ENCODE measurements at places on chromosomes 16 and 17. TPM values are rescaled to one million over a fixed set of nuclear protein-coding genes. Genes with fewer than 3 reads are reported as not detected.

DNA sequence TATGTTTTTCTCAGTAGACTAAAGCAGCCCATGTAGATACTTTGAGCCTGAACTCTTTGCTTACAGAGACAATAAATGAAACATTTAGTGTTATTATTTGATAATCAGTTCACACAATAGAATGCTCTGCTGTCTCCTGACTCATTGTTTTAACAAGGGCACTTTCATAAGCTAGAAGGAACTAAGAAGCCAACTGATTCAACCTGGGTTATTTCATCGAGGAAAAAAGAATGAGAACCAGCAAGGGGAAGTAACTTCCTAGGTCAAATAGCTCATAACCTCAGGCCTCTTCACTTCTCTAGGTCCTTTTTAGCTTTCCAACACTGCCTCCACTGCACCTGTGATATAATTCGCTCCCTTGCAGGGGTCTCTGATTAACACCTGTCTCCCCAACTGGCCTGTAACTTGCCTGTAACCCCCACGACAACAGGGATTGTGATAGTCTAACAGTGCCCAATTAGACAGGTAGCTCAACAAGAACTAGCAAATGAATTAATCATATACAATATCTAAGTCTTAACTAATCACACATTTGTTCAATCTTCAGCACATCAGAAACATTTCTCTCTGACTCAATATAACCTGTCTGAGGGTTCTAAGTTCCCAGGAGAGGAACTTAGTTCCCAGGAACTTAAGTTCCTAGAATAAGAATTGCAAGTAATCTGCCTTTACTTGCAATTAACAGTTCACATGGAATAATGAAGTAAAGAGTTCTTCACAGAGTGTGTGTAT lies 34.8 kb downstream of the RFFL start:
- H3K27ac ChIP-seq = peak overlapping the region; percentile 80
- peaks cover 34% of the 10 kb centered on the region for H3K4me1 ChIP-seq
- H3K4me3 ChIP-seq = no peak overlapping the region
- H3K27me3 ChIP-seq = no peaks in the 10 kb centered on the region
- H3K36me3 ChIP-seq = no peaks in the 10 kb centered on the region

SLC47A2 gene
- not detected for total RNA-seq

DHX58 gene
- 57.3 TPM for total RNA-seq

DNA sequence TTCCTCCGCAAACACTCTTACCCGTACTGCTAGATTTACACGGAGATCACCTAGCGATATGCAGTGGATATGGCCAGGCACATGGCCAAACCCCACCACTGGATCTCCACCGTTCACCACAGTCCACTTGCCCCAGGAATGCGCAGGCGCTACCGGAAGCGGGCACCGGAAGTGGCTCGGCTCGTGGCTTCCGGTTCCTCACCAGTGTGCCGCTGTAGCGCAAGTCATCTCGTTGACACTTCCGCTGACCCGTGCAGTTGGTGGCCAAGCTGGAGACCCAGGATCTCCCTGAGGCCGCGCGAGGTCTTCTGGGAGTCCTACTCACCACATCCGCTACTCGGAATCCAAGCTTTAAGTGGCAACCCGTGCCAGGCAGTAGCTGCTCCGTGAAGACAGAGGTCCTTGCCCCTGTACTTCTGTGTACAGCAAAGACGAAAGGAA lies 11.5 kb downstream of the ZNF597 start:
- H3K36me3 ChIP-seq = peaks cover 15% of the 10 kb centered on the region
- H3K27ac ChIP-seq = peak overlapping the region; percentile 83
- H3K4me3 ChIP-seq = peak overlapping the region; percentile 73
- H3K4me1 ChIP-seq = peaks cover 24% of the 10 kb centered on the region
- DNase-seq = peak; percentile 7

- no peak overlapping the region for H3K4me3 ChIP-seq
- DNase-seq = no peak
- H3K4me1 ChIP-seq = peaks cover 10% of the 10 kb centered on the region
- H3K27me3 ChIP-seq = no peaks in the 10 kb centered on the region
- no peaks in the 10 kb centered on the region for H3K36me3 ChIP-seq
Observed at GRCh38 chr16:67749436-67750078, 30.4 kb upstream of the GFOD2 start.

DNA sequence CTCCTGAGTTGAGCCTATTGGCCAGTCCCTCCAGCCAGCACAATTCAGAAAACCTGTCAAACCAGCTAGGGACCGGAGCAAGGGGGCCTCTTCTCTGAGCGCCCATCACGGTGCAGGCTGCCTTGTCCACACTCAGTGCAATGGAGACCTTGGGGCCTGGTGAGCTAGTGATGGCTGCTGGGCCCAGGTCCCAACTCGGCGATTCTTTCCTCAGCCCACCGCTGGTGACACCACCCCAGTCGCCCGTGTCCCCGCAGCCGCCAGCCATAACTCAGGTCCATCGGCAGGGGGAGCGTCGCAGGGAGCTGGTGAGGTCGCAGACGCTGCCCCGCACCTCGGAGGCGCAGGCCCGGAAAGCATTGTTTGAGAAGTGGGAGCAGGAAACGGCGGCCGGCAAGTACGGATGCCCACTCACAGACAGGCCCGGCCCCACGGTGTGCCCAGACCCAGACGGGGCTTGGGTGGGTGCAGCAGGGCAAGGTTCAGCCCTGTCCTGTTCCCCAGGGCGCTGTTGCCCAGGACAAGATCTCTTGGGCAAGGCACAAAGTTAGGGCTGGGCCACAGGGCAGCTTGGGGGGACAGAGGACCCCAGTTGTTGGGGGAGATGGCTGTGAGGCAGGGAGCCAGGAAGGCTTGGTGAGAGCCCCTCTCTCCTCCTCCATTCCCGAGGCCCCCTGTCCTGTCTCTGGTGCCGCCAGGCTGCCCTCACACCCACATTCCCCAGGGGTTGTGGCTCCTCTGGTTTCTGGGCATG lies 10.8 kb downstream of the SMTNL2 start:
- peaks cover 9% of the 10 kb centered on the region for H3K4me1 ChIP-seq
- H3K4me3 ChIP-seq = peak overlapping the region; percentile 42
- no peak overlapping the region for H3K27ac ChIP-seq

ZNF385C gene
- total RNA-seq = 0.18 TPM

DNA sequence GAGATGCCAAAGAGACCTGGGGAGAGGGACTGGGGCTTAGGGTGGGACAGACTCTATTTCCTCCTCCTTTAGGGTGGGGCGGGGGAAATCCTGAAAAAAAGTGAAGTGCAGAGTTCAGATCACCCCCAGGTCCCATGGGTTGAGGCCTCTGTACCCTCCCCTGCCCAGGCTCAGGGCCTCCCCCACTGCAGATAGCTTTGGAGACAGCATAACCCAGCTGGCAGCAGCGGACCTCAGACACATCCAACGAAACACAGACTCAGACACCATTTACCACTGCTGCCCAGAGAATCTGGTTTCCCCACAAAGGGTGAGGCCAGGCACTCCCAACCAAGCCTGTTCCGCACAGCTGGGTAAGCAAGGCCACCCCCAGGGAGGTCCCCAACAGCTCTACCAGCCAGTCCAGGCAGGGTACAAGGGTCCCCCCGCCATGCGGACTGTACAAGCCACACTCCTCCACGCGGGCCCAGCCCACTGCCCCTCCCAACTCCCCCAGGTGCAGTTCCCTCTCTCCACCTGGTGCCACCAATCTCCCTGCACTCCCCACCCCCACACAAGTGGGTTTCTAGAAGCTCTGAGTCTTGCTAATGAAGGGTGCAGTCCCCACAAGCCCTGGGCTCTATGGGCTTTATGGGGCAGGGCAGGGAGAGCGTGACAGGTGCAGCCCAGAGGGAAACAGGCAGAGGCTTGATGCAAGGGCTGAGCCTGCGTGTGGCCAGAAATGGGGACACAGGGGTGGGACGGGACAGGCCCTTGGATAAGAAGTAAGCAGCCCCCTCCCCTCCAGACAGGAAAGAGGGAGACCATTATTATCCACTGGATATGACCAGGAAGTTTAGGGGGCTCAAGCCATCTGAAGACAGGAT lies 8.9 kb downstream of the RHBDF2 start:
- H3K27me3 ChIP-seq = no peaks in the 10 kb centered on the region
- H3K36me3 ChIP-seq = peaks cover 6% of the 10 kb centered on the region
- peak overlapping the region; percentile 96 for H3K27ac ChIP-seq
- no peak for DNase-seq
- peaks cover 20% of the 10 kb centered on the region for H3K4me1 ChIP-seq

DNA sequence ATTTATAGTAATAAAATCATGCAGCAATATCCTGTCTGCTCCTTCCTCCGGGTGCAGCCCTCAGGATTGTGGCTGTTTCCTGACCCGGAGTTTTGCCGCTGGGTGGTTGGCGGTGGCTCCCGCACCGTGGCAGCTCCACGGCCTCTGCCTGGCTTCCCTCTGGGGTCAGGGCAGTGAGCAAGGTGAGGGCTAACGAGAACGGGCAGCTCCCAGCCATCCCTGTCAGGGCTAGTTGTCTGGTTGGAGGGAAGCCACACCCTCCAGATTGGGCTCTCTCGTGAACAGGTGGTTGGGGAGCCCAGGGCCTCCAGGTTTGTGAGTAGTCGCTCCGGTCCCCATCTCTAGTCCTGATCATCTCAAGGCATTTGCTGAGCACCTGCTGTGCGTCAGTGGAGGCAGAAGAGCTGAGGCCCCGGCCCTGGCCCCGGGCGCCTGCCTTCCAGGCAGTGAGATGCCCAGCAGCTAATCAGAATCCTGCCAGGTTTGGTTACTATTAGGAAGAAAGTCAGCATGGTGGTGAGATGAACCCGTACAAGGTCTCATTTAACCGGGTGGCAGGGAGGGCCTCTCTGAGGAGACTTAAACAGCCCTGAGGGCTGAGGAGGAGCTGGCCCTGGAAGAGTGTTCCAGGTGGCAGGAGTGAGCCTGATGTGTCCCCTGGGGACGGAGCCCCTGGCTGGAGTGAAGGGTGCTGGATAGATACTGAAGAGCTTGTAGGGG lies 2.3 kb upstream of the NUDT16L1 start:
- peaks cover 26% of the 10 kb centered on the region for H3K4me1 ChIP-seq
- peaks cover 26% of the 10 kb centered on the region for H3K36me3 ChIP-seq
- H3K27ac ChIP-seq = peak overlapping the region; percentile 79
- H3K4me3 ChIP-seq = peak overlapping the region; percentile 65
- DNase-seq = no peak

DNA sequence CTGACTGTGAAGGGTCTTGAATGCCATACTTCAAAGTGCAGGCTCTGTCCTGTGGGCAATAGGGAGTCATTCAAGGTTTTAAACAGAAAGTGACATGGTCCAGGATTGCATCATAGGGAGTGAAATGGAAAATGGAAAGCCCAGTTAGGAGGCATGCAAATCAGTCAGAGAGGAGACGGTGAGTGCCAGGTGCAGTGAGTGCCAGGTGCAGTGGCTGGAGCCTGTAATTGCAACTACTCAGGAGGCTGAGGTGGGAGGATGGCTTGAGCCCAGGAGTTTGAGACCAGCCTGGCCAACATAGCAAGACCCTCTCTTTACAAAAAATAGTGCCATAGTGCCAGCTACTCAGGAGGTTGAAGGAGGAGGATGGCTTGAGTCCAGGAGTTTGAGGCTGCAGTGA lies 35.2 kb upstream of the SIAH1 start:
- no peaks in the 10 kb centered on the region for H3K4me1 ChIP-seq
- no peaks in the 10 kb centered on the region for H3K27me3 ChIP-seq
- H3K4me3 ChIP-seq = no peak overlapping the region
- no peaks in the 10 kb centered on the region for H3K36me3 ChIP-seq
- no peak for DNase-seq
- H3K27ac ChIP-seq = no peak overlapping the region

PPM1E gene
- not detected for total RNA-seq

DNA sequence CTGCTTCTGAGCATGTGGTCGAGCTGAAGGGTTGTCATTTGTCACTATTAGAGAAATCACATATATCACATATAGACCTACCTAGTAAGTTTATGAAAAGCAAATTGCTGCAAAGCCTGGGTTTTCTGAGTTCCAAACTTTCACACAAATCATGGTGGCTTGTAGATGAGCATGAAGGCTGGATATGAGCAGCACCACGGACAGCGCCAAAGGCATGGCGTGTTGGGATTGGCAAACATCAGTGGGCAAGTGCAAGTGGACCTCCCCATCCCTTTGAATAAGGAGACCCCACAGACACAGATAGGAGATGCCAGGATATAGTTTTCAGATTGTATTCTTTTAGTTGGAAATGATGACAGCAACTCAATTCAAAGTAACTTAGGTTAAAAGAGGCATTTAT lies 77.6 kb upstream of the CACNG3 start:
- H3K36me3 ChIP-seq = peaks cover 59% of the 10 kb centered on the region
- no peak overlapping the region for H3K27ac ChIP-seq
- H3K27me3 ChIP-seq = no peaks in the 10 kb centered on the region
- H3K4me3 ChIP-seq = no peak overlapping the region

DNA sequence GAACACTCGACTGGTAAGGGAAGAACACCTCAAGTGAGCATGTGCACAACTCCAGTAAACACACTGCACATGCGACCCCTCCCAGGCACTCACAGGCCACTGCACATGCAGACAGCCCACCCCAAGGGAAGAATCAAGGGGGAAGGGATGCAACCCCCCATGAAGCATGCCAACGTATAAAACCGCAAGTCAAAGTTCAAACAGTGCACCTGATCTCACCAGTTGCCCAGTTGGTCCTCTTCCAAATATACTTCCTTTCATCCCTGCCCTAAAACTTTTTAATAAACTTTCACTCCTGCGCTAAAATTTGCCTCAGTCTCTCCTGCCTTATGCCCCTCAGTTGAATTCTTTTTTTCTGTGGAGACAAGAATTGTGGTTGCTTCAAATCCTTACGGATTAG lies 51.0 kb upstream of the TOM1L1 start:
- no peak for DNase-seq
- no peak overlapping the region for H3K4me3 ChIP-seq
- H3K4me1 ChIP-seq = no peaks in the 10 kb centered on the region
- H3K27ac ChIP-seq = no peak overlapping the region
- peaks cover 20% of the 10 kb centered on the region for H3K27me3 ChIP-seq

DNA sequence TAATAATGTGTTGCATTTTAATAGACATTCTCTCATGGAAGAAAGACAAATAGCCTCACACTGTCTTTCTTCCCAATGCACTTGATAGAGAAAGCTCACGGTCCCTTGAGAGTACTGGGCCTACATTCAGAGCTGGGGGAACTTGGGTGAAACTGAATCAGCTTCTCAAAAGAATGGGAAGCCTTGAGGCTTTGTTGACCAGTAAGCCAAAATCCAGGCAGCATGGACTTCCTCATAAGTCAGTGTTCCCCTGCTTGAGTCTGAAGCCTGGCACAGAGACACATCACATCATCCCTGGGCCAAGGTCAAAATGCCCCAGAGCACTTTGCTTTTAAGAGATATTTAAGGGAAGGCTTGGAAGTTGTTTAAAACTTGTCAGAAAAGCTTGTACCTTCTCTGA lies 302.2 kb upstream of the SALL1 start:
- no peak overlapping the region for H3K4me3 ChIP-seq
- H3K4me1 ChIP-seq = no peaks in the 10 kb centered on the region
- DNase-seq = no peak
- H3K36me3 ChIP-seq = no peaks in the 10 kb centered on the region
- no peak overlapping the region for H3K27ac ChIP-seq

TPPP3 gene
- not detected for total RNA-seq

ZACN gene
- total RNA-seq = 0.21 TPM

MRPL38 gene
- 178 TPM for total RNA-seq

- H3K36me3 ChIP-seq = no peaks in the 10 kb centered on the region
- DNase-seq = no peak
- no peaks in the 10 kb centered on the region for H3K4me1 ChIP-seq
- H3K4me3 ChIP-seq = no peak overlapping the region
- H3K27ac ChIP-seq = no peak overlapping the region
Observed at GRCh38 chr16:35188288-35189155, 1729.1 kb downstream of the TP53TG3F start.

- no peaks in the 10 kb centered on the region for H3K27me3 ChIP-seq
- no peak for DNase-seq
- H3K4me1 ChIP-seq = no peaks in the 10 kb centered on the region
- H3K27ac ChIP-seq = no peak overlapping the region
- H3K4me3 ChIP-seq = no peak overlapping the region
Observed at GRCh38 chr17:65634533-65634932, 73.1 kb upstream of the AXIN2 start.
